ENCODE measurements at places on chromosomes 16 and 17. TPM values are rescaled to one million over a fixed set of nuclear protein-coding genes. Genes with fewer than 3 reads are reported as not detected.

DNA sequence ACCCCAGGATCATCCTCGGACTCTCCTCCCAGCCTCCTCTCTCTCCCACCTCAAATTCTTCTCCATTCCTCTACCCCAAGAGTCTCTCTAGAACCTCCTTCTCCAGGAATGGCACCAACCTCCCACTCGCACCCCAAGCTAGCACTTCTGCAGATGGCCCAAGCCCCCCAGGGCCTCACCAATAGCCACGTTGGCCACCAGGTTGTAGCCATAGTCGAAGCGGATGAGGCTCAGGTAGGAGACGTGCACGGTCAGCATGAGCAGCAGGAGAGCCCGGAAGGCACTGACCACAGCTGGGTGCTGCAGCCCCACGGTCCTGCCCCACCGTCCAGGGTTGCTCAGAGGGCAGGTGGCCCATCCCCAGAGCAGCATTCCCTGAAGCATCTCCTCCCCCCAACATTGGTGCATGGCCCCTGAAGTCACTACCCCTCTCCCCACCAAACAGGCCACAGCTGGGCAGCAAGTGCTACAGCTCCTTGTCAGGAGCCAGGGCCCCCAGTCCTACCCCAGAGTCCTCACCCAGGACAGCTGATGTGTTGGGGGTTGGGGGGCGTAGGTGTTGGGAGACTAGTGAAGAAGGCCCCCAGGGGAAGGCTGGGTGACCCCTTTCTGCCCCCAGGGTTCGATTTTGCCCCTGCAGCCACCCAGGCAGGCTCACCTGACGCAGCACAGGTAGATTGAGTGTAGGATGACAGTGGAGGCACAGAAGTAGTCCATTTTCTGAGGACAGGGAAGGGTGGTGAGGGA lies 5.3 kb downstream of the PNMT start:
- no peaks in the 10 kb centered on the region for H3K27me3 ChIP-seq
- H3K36me3 ChIP-seq: no peaks in the 10 kb centered on the region
- H3K4me1 ChIP-seq: peaks cover 22% of the 10 kb centered on the region
- peak; percentile 48 for DNase-seq
- H3K27ac ChIP-seq: no peak overlapping the region

DNA sequence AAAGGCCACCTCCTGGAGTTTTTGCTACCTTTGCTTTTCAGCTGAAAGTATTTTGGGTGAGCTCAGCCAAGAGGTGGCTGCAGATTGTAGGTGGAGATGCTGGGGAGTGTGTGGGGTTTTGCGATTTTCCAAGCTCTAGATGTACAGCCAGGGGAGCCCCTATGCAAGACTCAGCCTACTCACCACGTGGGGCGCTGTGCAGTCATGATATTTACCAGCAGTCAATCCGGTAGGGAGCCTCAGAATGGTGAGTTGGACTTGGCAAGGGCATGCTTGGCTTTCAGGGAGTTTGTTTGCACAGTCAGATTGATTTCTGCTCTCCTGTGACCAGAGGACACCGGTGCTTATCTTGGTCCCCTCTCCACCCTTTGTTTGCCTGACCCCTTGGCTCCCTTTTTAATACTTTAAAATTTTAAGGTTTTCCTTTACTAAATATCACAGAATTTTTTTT lies 175.3 kb downstream of the UTP18 start:
- H3K4me3 ChIP-seq: no peak overlapping the region
- DNase-seq: peak; percentile 68
- H3K27ac ChIP-seq: no peak overlapping the region
- H3K4me1 ChIP-seq: no peaks in the 10 kb centered on the region
- H3K36me3 ChIP-seq: no peaks in the 10 kb centered on the region

GRCh38 chr17:81192386-81193050 lies 26.5 kb upstream of the AATK start:
- no peak overlapping the region for H3K4me3 ChIP-seq
- H3K4me1 ChIP-seq: no peaks in the 10 kb centered on the region
- no peak overlapping the region for H3K27ac ChIP-seq
- no peaks in the 10 kb centered on the region for H3K36me3 ChIP-seq
- no peak for DNase-seq
- H3K27me3 ChIP-seq: no peaks in the 10 kb centered on the region

DNA sequence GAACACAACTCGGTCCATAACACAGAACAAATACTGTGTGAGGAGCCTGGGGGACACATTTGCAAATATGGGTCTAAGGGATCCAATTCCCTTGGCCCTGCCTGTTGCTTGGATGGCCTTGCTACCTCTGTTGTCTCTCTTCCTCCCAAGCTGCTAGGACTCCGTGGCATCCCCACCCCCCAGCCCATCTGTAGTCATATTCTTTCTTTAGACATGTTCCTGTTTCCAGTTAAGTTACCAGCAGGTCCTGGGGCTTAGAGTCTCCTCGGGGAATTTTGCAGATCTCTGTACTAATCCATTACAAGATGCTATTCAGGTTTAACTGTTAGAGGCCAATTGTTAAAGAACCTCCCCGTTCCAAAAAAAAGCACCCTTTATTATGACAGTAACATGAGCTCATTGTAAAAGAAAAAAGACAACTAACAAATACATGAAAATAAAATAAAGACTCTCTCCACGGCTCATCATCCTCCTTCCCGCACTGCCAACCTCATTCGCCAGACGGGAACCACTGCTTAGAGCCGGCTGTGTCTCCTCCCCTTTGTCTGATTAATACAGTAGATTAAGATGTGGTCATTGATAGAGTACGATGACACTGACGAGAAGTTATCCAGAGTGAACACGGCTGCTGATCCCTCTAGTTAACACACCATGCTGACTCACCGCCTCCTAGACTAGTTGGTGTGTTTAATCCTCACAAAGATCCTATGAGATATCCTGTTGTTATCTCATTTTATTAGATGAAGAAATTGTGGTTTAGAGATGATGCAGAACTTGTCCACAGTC lies 22.2 kb downstream of the HS3ST4 start:
- no peak overlapping the region for H3K27ac ChIP-seq
- H3K36me3 ChIP-seq: no peaks in the 10 kb centered on the region
- no peak for DNase-seq
- H3K4me1 ChIP-seq: no peaks in the 10 kb centered on the region
- no peaks in the 10 kb centered on the region for H3K27me3 ChIP-seq

CHST4 gene
- polyA plus RNA-seq: not detected
